ENCODE measurements at places on chromosomes 6 and 20. TPM values are rescaled to one million over a fixed set of nuclear protein-coding genes. Genes with fewer than 3 reads are reported as not detected.

- DNase-seq = no peak
Observed at GRCh38 chr20:41746635-41747034, 128.5 kb upstream of the CHD6 start.

- no peak for DNase-seq
Observed at GRCh38 chr20:33532753-33533459, 43.0 kb downstream of the CBFA2T2 start.

- no peak for DNase-seq
Observed at GRCh38 chr6:162467679-162468078, 259.9 kb downstream of the PRKN start.

- DNase-seq = peak; percentile 35
Observed at GRCh38 chr6:106097411-106098231, 11.5 kb downstream of the PRDM1 start.

- peak; percentile 0 for DNase-seq
Observed at GRCh38 chr20:57656821-57657534, 36.8 kb upstream of the ZBP1 start.

DNA sequence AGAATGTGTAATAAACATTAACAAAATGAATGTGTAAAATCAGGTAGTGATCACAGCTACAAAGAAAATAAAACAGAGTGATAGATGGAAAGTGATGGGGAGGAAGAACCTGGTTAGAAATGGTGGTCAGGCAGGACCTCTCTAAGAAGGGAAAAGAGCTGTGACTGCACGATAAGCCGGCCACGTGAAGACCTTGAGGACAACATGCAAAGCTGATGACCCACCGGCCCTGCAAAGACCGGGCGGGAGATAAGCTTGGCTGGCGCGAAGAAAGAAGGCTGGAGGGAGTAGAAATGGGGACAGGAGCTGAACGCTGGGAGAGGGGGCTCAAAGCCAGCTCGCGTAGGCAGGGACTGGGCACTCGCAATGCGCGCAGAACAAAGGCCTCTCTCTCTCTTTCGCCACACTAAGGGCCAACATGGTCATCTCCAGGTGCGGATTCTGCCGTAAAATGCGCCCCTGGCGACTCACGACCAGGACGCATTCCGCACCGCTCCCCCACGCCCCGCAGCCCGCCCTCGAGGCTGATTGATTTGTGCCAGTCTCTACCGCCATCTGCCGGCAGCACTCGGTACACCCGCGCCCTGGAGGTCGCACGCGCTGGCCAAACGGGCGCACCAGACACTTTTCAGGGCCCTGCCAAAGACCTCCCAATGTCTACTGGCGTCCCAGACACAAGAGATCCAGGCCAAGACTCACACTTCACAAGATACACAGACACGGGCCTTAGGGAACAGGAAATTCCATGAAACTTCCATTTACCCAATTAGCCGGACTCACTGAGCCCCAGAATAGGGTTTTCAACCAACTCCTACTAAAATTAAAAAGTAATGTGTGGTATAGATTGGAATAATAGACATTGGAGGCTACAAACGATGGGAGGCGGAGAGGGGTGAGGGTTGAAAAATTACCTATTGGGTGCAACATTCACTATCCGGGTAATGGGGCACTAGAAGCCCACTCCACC lies 9.4 kb downstream of the DEFB132 start:
- peak; percentile 72 for DNase-seq

GRCh38 chr20:44302026-44302669 lies 8.9 kb downstream of the FITM2 start:
- DNase-seq = no peak

DNA sequence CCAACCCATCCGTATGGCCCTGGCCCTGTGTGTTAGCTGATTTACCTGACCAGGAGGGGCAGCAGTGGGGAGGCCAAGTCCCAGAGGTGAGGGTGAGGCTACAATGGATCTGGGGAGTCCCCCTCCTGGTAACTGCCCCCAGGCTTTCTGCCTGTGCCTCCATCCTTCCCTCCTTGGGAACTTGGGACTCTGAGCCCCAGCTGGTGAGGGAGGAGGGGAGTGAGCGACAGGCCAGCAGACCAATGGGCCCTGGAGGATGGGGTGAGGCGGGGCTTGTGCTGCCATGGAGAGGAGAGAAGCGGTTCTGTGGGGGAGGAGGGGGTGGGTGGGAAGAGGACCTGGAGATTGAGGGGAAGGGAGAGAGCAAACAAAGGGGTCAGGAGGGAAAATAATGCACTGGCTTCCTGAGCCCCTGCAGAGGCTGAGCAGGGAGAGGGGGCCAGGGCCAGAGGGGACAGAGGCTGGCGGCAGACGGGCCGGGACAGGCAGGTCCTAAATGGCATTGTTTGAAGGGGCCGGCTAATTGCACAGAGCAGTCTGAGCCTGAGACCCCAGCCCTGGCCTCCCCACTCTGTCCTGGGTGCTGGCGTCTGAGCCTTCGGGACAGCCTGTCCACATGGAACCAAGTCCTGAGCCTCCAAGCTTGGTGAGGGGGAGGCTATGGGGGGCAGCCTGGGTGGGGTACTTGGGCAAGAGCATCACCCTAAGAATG lies 17.5 kb downstream of the DNMT3B start:
- no peak for DNase-seq

GRCh38 chr6:136446579-136447187 lies 103.5 kb downstream of the MAP7 start:
- DNase-seq = no peak

GRCh38 chr6:135299256-135299655 lies 118.1 kb downstream of the MYB start:
- no peak for DNase-seq

GRCh38 chr20:3367089-3367488 lies 40.4 kb downstream of the DNAAF9 start:
- no peak for DNase-seq

- no peak for DNase-seq
Observed at GRCh38 chr6:167652042-167652700, 174.5 kb upstream of the AFDN start.

DNA sequence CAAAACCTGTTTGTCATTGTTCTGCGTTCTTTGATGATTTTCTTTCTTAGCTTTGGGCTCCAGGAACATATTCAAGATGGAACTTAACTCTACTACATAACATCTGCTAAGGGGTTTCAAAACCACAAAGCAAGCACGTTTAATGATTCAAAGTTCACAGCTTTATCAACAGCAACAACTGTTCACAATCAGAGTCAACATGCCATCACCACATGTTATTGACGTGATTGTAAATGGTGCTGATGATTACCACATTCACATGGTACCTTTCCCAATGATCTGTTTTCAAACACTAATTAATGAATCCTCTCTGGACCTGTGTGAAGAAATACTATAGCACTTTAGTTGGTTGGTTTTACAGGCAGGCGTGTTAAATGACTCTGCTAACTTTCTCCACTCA lies 180.6 kb upstream of the CEP162 start:
- DNase-seq = no peak

DNA sequence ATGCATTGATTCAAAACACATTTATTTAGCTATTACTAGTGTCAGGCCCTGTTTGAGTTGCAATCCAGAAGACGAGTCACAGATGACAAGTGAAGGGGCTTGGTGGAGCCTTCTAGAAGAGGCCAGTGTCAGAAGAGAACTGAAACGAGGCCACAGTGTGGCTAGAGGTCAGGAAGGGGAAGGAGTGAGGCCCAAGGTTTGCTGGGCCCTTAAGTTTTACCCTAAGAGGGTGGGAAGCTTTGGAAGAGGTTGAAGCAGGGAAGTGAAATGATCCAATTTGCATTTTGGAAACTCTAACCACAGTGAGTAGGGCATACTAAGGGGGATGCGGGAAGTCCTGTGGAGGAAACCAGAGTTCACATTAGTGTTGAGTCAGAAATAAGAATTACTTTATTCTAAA lies 25.0 kb downstream of the TTK start:
- no peak for DNase-seq

DNA sequence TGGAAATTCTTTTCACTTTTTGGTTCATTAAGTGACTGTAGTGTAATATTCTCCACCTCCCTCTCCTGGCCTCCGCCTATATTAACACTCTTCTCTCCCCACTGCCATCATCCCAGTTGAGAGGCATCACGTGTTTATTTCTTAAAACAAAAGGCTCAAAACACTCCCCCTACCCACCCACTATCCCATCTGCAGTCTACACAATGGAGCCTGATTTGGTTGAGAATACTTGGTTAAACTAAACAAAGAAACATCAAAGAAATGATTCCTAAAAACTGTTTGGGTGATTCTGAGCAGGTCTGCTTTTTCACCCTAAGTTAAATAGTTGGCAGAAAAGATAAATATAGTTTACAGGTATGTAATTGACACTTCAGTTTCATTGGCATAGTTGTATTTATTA lies 5.9 kb downstream of the TFAP2B start:
- DNase-seq = no peak

GRCh38 chr20:64101731-64102621 lies 5.4 kb downstream of the NPBWR2 start:
- DNase-seq = no peak

- no peak for DNase-seq
Observed at GRCh38 chr20:45347297-45347935, 808 bp downstream of the SDC4 start.

- DNase-seq = no peak
Observed at GRCh38 chr6:38739532-38739931, 24.4 kb downstream of the DNAH8 start.

DNA sequence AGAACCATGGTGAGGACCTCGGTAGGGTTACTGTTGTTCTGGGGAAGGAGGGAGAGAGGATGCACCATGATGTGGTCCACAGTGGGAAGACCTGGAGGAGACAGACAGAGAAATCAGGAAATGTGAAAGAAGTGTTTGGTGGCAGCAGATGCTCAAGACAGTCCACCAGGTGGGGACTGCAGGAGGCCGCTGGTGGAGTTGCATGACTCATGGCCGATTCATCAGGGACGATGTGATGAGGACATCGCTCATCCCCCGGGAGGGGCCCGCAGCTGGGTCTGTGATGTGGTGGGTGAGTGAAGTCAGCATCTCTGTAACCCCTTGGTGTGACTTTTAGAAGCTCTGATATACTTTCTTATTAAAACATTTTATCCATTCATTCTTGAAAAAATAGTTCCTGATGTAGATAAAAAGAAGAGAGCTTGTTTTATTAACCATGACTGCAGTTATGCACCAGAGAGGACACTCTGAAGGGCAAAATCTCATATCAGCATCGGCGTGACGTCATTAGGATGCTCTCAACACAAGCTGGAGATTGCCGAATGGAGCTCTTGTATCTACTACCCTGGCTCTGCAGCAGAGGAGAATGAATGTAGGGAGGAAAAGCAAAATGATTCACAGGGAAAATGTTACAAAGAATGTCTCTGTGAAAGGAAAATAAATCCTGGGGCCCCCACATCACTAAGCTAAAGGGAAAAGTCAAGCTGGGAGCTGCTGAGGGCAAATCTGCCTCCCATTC lies 71.2 kb downstream of the RAMACL start:
- DNase-seq = no peak

DNA sequence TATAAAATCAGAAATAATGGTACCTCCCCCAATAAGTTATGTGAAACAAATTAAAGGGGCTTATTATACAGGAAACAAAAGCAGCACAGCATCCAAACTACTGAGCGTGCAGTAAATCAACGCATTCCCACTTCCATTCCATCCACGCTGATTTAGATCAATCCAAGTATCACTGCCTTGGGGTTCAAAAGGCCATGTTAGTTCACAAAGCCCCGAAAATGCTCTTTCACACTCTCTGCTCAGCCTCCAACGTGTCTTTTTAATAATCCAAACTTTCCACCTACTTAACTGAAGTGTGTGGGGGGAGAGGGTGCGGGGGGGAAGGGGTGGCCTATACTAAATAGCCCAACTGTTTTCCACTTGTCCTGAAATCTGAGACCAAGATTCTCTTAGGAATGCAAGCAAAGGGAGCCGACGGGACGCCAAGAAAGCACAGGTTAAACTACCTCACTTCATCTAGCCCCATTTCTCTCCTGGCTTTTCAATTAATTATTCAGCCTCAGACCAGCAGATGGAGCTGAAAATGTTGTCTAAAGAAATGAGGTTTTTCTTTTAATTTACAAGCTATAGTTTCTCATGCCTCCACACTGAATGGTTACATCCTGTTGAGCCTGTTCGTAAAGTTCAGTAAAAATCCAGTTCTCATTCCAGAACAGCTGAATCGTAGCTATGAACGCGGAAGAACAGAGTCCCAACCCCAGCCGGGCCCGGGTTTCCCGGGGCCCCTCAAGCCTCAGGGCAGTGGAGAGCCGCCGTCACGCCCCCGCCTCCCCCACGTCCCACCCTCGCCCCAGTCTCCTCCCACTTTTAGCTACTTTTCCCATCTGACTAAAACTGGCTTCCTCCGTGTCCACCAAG lies 1.0 kb upstream of the NXT1 start:
- no peak for DNase-seq

DNA sequence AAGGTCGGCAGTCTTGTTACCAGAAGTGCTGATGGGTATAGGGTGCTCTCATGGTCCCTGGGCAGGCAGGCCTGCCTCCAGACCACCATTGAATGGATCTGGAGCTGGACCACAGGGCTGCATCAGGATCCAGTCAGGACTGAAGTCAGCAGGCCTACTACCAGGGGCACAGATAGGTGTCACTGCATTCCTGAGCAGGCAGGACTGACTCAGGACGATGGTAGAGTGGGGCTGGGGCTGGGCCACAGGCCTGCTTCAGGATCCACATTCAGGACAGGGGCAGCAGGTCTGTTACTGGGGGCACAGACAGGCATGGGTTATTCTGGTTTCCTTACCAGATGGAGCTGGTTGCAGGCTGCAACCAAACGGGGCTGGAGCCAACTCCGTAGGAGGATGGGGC lies 51.4 kb upstream of the MAP3K4 start:
- DNase-seq = no peak

GRCh38 chr20:22207280-22207679 lies 377.1 kb downstream of the FOXA2 start:
- DNase-seq = no peak

DNA sequence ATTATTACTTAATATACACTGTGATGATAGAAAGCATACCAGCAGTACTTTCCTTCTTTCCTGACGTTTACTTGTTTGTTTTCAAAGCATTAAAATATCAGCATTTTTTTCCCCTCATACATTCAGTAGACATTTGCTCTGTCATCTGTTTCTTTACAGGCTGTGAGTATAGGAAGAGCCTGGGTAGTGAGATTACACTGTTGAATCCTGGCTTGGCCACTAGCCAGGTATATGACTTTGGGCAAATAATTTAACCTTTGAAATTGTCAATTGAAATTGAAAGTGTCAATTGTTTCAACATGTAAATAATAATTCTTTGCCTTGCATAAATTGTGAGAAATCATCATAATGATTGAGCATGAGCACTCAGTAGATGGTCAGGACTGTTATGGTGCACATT lies 336.2 kb downstream of the CDKAL1 start:
- no peak for DNase-seq

PHF20 gene
- 31.0 TPM for total RNA-seq

SIRPD gene
- total RNA-seq = not detected

BTBD3 gene
- 74.4 TPM for total RNA-seq

GNRH2 gene
- 0.44 TPM for total RNA-seq

DEFB121 gene
- total RNA-seq = not detected

MDFI gene
- 155 TPM for total RNA-seq

EBF4 gene
- 17.4 TPM for total RNA-seq

TRIM40 gene
- 0.17 TPM for total RNA-seq

RNGTT gene
- 34.4 TPM for total RNA-seq

FGD2 gene
- total RNA-seq = 5.5 TPM

C6orf58 gene
- 0.17 TPM for total RNA-seq

HMGCLL1 gene
- total RNA-seq = 25.1 TPM

TMEM244 gene
- total RNA-seq = not detected

CEP162 gene
- 19.1 TPM for total RNA-seq

PGC gene
- not detected for total RNA-seq

CLPSL1 gene
- not detected for total RNA-seq

PXMP4 gene
- 11.7 TPM for total RNA-seq

NANP gene
- 6.3 TPM for total RNA-seq

DYNLT2 gene
- 4.7 TPM for total RNA-seq

CRISP3 gene
- total RNA-seq = 0.22 TPM
